NCI-H1436 treated with DMSO at 0.1 percent for 48 hours (cell line): ENCODE measurements at places on chromosomes 4 and X.
A peak's percentile ranks its signal among the peaks of the same experiment; 100 is the strongest.

GRCh38 chrX:155046129-155046810, 19.6 kb downstream of the FUNDC2 start:
- no peak for DNase-seq

- no peak for DNase-seq
These were observed 51.7 kb upstream of the CHRNA9 start for GRCh38 chr4:40283413-40283812.

GRCh38 chrX:130053236-130053635, 57.1 kb downstream of the ELF4 start:
- peak; percentile 2 for DNase-seq

DNA sequence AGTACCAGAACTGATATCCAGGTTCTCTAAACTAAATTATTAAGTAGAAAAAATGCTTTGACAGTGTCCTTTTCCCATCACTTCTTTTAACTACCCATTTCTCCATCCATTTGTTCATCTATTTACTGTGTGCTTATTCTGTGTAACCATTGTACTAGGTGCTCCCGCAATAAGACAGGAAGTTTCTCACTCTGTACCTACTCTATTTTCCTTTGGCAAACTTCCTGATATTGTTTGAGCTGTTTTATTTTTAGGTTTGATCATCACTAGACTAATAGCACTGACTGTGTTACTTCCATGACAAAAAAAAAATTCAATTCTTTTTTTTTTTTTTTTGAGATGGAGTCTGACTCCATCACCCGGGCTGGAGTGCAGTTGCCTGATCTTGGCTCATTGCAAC, 102.5 kb upstream of the CASK start:
- no peak for DNase-seq

DNA sequence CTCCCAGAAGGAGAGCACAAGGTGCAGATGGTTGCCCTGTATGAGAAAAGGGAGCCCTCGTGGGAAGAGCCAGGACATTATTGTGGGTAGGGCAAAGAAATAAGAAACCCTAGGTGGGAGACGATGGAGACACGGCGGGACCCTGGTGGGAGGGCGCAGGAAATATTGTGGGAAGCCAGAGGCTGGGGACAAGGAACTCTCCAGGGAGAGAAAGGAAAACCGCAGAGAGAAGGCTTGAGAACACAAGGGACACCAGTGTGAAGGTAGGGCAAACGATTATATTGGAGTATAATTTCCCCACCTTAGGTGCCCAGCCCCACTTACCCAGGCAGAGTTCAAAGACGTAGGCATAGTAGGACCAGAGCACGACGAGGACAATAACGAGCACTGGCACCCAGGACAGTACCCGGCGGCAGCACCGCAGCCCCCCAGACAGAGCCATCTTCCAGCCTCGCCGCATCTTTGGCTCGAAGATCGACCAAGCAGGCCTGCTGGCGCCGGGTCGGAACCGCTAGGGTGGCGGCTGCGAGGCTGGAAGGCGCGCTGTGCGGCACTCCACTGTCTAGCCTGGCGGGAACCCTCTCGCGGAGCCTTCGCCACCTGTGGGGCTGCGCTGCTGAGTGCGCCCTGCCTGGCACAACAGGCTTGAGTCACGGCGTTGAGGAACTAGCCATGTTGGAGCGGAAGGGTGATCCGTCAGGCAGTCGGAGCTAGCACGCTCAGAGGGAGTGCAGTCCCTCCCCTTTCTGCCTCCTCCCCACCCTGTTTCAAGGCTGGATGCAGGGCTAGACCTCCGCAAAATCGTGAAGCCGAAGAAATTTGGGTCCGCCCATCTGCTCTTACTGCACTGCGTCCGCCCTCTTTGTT, at the start of gene ZDHHC15:
ZDHHC15 (minus strand) TSS at position 473 of the 867 bp plus-strand sequence; CDS start at position 460, 13 bp downstream.
- DNase-seq = peak; percentile 2

DNA sequence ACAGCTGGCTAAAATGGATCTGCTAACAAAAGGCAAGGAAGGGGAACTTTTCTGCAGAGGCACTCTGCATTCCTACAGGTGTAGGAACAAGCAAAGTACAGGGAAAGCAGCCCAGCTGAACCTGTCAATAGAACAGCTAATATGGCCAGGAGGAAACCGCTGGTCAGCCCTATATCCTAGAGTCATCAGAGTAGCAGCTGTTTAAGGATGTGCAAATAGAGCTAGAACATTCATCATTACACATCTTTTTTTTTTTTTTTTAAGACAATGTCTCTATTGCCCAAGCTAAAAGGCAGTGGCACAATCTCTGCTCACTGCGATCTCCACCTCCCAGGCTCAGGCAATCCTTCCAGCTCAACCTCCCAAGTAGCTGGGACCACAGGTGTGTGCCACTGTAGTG, 163.0 kb downstream of the BTC start:
- DNase-seq = no peak

DNA sequence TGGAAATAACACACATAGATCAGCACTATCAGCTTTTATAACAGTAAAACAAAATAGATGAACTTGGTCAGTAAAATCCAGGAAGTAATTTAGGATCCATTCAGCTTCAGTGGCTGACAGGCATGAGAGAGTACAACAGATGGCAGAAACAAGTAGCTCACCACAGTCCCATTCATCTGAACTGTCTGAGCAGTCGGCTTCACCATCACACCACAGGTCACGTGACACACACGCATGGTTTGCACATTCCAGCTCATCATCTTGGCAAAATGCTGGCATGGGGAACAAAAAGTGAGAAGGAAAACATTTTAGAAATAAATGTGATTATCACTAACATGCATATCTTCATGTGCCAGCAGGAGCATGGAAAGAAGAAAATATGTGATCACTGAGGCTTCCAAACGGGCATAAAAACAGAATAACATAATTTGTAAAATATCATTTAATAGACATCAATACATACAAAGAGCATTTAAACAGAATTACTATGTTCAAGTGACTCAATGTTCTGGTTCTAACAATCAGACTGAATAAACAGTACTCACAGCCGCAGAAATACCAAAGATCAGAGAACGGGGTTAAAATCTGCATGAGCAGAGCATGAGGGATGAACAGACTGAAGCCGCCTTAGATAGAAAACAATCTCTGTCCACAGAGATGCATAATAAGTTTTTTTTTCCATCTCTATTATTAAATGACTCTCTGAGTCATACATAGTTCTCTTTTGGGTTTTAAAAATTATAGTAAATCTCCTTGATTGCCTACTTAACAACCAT, 158.1 kb downstream of the ATP10D start:
- DNase-seq = no peak

DNA sequence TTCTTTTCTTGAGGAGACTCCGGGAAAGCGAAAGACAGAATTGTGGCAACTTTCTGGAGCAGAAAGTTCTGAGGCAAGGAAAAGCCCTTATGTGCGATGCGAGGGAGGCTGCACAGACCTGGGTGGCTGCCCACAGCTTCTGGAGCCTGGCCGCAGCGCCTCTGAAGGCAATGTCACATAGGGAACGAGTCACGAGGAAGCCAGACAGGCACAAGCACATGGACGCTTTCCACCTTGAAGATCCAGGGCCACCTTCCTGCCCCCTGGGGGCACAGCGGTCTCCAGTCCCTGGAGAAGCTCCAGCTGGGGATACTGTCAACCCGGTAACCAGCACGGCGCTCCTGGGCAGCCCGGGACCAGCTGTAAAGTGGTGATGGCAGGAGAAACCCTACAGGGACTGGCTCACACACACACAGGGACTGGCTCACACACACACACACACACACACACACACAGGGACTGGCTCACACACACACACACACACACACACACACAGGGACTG, 69.8 kb downstream of the MTNR1A start:
- DNase-seq = no peak
